ENCODE measurements at places on chromosomes 5 and 9. TPM values are rescaled to one million over a fixed set of nuclear protein-coding genes. Genes with fewer than 3 reads are reported as not detected.
A peak's percentile ranks its signal among the peaks of the same experiment; 100 is the strongest.

GRCh38 chr5:135553688-135554462 is 18.1 kb upstream of the NEUROG1 start:
- DNase-seq = peak; percentile 31

TMC1 gene
- 0.12 TPM for polyA plus RNA-seq

DNA sequence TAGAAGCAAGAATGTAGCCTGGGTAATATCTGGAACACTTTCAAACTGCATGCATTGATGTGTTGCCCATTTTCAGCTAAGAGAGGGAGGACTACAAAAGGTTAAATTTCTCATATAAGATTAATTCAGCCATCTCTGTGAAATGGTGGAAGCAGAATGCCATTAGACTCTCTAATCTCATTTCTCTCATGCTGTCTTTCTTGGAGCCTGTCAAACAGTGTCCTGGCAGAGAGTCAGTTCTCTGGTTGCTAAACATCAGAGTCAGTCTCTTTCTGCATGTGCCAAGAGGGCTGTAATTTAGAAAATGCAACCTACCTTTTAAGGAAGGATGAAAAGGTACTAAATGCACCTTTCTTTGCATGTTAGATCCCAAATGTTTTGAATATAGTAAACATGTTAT is 910 bp upstream of the GARNL3 start:
- DNase-seq = no peak

DNA sequence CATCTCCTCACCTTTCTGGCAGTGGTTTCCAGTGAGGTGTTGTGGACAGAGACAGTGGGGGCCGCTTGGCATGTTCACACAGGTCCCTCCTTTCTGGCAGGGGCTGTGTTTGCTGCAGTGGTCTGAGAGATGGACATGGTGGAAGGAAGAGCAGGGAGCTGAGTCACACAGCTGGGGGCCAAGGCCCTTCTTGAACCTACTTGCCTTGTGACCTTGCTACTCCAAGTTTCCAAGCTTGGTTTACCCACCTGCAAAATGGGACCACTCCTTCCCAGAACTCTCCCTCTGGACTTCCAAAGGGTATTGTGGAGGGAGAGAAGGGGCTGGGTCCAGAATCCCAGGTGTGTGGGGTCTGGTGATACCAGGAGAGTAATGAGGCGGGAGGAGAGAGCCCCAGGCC is 4.1 kb downstream of the F12 start:
- no peak for DNase-seq

DNA sequence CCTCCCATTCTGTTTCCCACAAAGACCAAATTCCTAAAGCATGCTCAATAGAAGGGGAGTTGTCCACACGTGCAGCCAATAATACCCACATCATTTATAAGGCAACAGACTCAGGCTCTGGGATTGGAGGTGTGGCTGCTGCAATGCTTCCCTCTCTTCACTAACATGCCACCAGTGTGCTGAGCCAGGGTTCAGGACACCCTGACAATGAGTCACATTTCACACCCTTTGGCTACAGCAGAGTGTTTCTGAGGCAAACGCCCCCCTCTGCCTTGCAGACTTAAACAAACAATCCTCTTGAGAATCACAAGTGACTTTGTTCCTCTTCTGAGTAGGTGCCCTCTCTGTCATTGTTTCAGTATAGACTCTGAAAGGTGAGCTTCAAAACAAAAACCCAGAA is 189.3 kb upstream of the TLE4 start:
- no peak for DNase-seq

DNA sequence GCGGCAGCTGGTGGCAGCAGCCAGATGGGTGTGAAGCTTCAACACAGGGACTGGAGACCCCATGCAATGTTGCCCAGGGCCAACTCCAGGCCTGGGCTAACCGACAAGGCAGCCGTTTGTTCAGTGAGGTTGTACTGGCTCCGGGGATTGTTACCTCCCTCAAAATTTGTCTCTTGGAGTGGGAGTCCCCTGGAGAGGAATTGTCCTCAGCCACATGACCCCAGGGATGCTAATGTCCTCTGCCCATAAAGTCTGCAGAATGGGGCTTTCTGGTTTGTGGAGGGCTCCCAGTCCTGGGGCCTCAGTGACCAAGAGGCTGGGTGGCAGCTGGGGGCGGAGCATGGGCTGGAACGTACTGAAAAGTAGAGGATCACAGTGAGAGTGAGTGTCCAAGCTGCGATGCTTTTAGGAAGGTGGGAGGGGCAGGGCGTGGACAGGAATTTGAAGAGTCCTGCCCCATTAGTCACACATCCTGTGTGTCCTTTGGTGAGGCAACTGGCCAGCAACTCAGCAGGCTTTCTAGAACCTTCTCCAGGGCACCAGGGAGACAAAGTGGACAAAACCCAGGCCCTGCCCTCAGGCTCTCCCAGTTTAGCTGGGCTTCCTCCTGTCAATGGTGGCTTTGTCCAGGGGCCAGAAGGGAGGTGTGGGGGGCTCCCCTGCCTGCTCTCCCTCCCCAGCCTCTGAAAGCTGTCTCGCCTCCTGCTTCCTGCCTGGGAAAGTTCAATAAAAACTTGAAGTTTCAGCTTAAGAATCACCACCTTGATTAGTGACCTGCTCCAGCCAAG is 114.0 kb downstream of the NSG2 start:
- no peak for DNase-seq

GRCh38 chr9:96174371-96174770 is 127.6 kb downstream of the HSD17B3 start:
- DNase-seq = no peak

TICAM2 gene
- 0.27 TPM for polyA plus RNA-seq

DNA sequence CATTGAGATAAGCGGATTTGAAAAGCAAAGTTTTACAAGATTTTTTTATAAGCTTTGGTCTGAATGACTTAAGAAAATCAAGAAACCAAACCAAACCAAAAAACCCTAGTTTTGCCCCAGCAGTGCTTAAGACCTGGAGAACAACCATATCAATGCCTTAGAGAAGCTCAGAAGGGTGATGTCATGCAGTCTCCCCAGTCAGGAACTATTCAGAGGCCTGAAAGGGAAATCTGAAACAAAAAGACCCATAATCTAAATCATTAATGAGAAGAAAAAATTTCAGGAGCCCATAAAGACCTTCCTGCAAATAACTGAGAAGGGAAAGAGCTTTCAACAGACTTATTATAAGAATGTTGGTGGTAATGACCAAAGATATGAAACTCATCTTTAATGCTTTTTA is 280.1 kb downstream of the MARCHF11 start:
- no peak for DNase-seq

PRUNE2 gene
- 62.1 TPM for polyA plus RNA-seq
